ENCODE measurements at places on chromosomes 1 and 21.

GRCh38 chr1:185404907-185405568, 88.0 kb upstream of the IVNS1ABP start:
- DNase-seq = no peak
- H3K4me1 ChIP-seq = no peaks in the 10 kb centered on the region
- no peak overlapping the region for H3K4me3 ChIP-seq
- no peaks in the 10 kb centered on the region for H3K36me3 ChIP-seq

DNA sequence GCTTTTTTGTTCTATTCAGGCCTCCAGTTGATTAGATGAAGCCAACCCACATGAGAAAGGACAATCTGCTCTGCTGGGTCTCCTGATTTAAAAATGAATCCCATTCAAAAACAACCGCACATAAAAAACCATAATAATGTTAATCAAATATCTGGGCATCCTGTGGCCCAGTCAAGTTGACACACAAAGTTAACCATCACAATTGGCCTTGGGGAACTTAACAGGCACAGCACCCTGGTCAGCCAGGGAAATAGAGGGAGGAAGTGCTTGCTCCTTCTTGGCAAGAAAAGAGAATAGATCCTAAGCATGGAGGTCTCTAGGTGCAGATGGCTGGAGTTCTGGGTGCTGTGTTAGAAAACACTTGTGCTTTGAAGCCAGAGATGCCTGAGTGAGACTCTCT, 109.6 kb upstream of the OLIG2 start:
- H3K27ac ChIP-seq = no peak overlapping the region
- no peak overlapping the region for H3K4me3 ChIP-seq
- no peaks in the 10 kb centered on the region for H3K27me3 ChIP-seq
- no peak for DNase-seq
- no peaks in the 10 kb centered on the region for H3K4me1 ChIP-seq
- no peaks in the 10 kb centered on the region for H3K36me3 ChIP-seq

DNA sequence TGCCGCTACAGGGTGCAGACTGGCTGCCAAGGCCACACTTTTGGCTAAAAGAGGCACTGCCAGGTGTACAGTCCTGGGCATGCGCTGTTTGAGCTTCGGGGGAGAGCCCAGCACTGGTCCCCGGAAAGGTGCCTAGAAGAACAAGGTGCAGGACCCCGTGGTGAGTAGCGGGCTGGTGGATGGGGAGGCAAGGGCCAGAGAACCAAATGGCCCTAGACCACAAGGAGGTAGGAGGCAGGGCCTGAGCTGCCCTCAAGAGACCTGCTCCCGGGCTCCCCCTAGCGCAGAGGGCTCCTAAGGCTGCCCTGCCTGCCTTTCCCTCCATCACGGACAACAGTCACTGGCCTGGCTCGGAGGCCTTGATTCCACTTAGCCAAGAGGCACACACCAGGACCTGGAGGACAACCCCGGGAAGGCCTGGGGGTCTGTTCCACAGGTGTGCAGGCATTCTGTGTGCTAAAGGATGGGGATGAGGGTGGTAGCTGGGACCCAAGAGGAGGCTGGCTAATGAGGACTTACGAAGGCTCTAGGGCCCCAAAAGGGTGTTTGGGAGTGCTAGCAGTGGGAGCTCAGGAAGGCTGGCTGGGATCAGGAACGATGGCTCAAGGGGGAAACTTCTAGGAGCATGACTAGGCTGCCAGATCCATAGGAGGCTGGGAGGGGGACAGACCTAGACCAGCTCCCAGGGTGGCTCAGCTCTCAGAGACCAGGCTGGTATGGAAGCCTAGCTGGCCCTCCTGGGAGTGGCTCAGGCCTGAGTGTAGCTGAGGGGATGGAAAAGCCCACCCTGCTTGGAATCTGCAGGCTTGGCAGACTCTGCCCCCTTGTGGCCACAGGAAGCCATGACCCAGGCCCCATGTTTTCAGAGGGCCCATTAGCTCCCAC, 742 bp downstream of the ARTN start:
- peaks cover 45% of the 10 kb centered on the region for H3K4me1 ChIP-seq
- no peaks in the 10 kb centered on the region for H3K27me3 ChIP-seq
- no peaks in the 10 kb centered on the region for H3K36me3 ChIP-seq

GRCh38 chr1:71792264-71792663, 490.1 kb downstream of the NEGR1 start:
- no peak overlapping the region for H3K4me3 ChIP-seq
- H3K36me3 ChIP-seq = no peaks in the 10 kb centered on the region
- DNase-seq = no peak
- peaks cover 6% of the 10 kb centered on the region for H3K4me1 ChIP-seq
- H3K27me3 ChIP-seq = no peaks in the 10 kb centered on the region

GRCh38 chr1:206463911-206464310, 6.4 kb upstream of the IKBKE start:
- no peaks in the 10 kb centered on the region for H3K4me1 ChIP-seq
- no peak overlapping the region for H3K27ac ChIP-seq
- no peaks in the 10 kb centered on the region for H3K27me3 ChIP-seq
- no peak for DNase-seq

GRCh38 chr1:58904299-58905125, 120.7 kb upstream of the JUN start:
- H3K4me1 ChIP-seq = peaks cover 53% of the 10 kb centered on the region
- DNase-seq = no peak
- no peak overlapping the region for H3K4me3 ChIP-seq
- no peaks in the 10 kb centered on the region for H3K36me3 ChIP-seq
- H3K27me3 ChIP-seq = no peaks in the 10 kb centered on the region
- peak overlapping the region; percentile 99 for H3K27ac ChIP-seq

DNA sequence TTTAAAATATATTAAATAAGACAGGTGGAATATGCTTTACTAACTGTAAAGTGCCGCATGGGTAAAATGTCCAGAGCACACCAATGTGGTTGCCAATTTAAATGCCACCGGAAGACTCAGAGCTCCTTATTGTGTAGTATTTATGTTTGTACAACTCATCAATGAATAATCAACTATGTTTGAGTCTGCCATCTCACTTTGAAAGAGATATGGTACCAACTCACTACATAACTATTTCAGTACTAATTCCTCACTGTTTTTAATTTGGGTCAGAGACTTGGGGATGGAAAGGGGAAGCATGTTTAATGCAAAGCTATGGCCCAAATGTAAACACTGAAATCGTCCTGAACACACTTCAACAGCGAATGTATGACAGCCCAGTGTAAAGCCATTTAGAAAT, 144.8 kb downstream of the NR5A2 start:
- no peak overlapping the region for H3K4me3 ChIP-seq
- no peak for DNase-seq
- no peaks in the 10 kb centered on the region for H3K27me3 ChIP-seq
- no peaks in the 10 kb centered on the region for H3K36me3 ChIP-seq

GRCh38 chr1:56626546-56626945, 18.6 kb upstream of the PRKAA2 start:
- H3K27ac ChIP-seq = no peak overlapping the region
- no peaks in the 10 kb centered on the region for H3K27me3 ChIP-seq
- no peak for DNase-seq
- no peaks in the 10 kb centered on the region for H3K4me1 ChIP-seq

DNA sequence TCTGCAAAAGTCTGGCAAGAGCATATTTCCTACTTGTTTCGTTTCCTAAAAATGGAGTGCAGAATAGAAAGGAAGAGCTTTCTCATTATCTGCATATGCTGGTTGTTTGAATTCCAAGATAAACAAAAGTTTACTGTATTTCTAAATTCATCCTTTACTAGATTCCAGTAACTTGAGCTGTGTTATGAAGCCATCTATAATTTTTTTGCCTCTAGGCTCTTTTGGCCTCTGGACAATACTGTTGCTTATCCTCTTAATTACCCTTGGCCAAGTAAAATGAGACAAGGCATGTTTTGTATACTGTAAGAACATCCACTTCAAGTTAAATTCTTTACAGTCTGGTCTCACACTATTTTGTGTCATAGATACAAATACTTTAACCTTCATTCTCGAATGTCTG, 45.6 kb upstream of the HFM1 start:
- H3K27ac ChIP-seq = no peak overlapping the region
- H3K36me3 ChIP-seq = no peaks in the 10 kb centered on the region
- no peak for DNase-seq
- no peaks in the 10 kb centered on the region for H3K27me3 ChIP-seq

GRCh38 chr21:25039461-25040380, 567.6 kb downstream of the MRPL39 start:
- H3K4me1 ChIP-seq = no peaks in the 10 kb centered on the region
- no peaks in the 10 kb centered on the region for H3K36me3 ChIP-seq
- DNase-seq = no peak
- no peak overlapping the region for H3K27ac ChIP-seq

DNA sequence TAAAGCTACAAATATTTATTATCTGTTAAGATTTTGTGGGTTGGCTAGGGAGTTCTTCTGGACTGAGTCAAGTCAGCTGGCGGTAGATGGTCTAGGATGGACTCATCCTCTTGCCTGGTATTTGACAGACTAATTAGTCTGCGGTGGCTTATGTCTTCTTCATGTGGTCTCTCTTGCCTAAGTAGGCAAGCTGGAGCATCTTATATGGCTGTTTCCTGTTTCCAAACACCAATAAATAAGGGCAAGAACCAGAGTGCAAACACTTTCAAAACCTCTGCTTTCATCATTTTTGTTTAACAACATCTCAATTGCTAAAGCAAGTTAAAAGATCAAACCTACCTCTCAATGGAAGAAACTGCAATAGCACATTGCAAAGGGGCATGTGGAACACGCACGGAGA, 484.8 kb downstream of the PTPRC start:
- H3K27ac ChIP-seq = no peak overlapping the region
- no peaks in the 10 kb centered on the region for H3K36me3 ChIP-seq
- no peaks in the 10 kb centered on the region for H3K4me1 ChIP-seq
- no peak for DNase-seq
- H3K27me3 ChIP-seq = no peaks in the 10 kb centered on the region

DNA sequence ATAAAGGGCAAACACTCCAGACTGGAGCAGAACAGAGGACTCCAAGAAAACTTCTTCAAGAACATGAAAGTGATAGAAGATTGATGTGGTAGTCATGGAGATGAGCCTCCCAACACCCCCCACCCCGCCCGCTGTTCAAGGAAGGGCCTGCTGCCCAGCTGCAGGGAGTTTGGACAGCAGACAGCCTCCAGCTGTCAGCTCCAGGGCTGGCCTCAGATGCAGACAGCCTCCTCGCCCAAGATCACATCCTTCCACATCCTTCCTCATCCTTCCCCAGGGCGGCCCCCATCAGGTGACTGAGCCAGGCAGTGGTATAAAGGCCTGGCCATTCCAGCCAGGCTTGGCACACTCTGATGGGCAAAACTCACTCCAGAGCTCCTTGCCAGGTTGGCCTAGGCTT, 24.6 kb downstream of the HMGN2 start:
- H3K27me3 ChIP-seq = no peaks in the 10 kb centered on the region
- no peak for DNase-seq
- no peak overlapping the region for H3K27ac ChIP-seq
- H3K4me1 ChIP-seq = peaks cover 17% of the 10 kb centered on the region

- peak; percentile 62 for DNase-seq
- H3K36me3 ChIP-seq = no peaks in the 10 kb centered on the region
- peaks cover 23% of the 10 kb centered on the region for H3K4me1 ChIP-seq
- H3K27ac ChIP-seq = no peak overlapping the region
Observed at GRCh38 chr1:158121604-158122254, 59.0 kb upstream of the CD1D start.

GRCh38 chr1:111392460-111392945, 35.0 kb downstream of the OVGP1 start:
- H3K36me3 ChIP-seq = no peaks in the 10 kb centered on the region
- DNase-seq = no peak
- no peak overlapping the region for H3K4me3 ChIP-seq

- peaks cover 29% of the 10 kb centered on the region for H3K4me1 ChIP-seq
- no peaks in the 10 kb centered on the region for H3K36me3 ChIP-seq
- no peaks in the 10 kb centered on the region for H3K27me3 ChIP-seq
Observed at GRCh38 chr21:34546542-34546941, 34.5 kb upstream of the KCNE1 start.

GRCh38 chr1:8016210-8016894, 9.8 kb downstream of the ERRFI1 start:
- no peak for DNase-seq
- peak overlapping the region; percentile 100 for H3K27ac ChIP-seq
- H3K36me3 ChIP-seq = peaks cover 23% of the 10 kb centered on the region
- no peaks in the 10 kb centered on the region for H3K27me3 ChIP-seq

- H3K27ac ChIP-seq = no peak overlapping the region
- no peak overlapping the region for H3K4me3 ChIP-seq
- H3K4me1 ChIP-seq = peaks cover 2% of the 10 kb centered on the region
- H3K27me3 ChIP-seq = no peaks in the 10 kb centered on the region
- H3K36me3 ChIP-seq = no peaks in the 10 kb centered on the region
Observed at GRCh38 chr1:147586414-147586813, 45.1 kb downstream of the BCL9 start.

- H3K36me3 ChIP-seq = no peaks in the 10 kb centered on the region
- H3K4me1 ChIP-seq = no peaks in the 10 kb centered on the region
- H3K4me3 ChIP-seq = no peak overlapping the region
- DNase-seq = no peak
- no peak overlapping the region for H3K27ac ChIP-seq
- H3K27me3 ChIP-seq = no peaks in the 10 kb centered on the region
Observed at GRCh38 chr1:116514708-116515525, 55.9 kb downstream of the CD58 start.

DNA sequence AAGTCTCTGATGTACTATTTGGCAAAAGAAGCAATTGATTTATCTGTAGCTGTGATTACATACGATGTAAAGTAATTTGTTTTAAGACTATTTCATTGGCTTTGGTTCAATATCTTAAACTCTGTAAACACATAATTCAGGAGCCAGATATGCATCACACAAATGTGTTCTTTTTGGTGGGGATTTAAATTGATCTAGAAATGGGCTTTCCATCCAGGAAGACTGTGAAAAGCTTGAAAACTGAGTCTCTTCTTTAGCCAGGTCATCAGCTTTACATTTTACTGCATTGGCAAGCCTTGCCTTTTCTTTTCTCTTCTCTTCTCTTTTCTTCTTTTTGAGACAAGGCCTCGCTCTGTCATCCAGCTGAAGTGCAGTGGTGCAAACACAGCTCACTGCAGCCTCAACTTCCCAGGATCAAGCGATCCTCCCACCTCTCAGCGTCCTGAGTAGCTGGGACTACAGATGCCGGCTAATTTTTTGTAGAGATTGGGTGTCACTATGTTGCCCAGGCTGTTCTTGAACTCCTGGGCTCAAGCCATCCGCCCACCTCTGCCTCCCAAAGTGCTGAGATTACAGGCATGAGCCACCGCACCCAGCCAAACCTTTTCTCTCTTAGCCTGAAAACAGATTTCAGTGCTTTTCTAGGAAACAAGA, 1.4 kb downstream of the RCAN3 start:
- H3K27ac ChIP-seq = peak overlapping the region; percentile 95
- H3K27me3 ChIP-seq = no peaks in the 10 kb centered on the region
- H3K36me3 ChIP-seq = no peaks in the 10 kb centered on the region
- no peak for DNase-seq
- H3K4me1 ChIP-seq = peaks cover 53% of the 10 kb centered on the region

- no peak overlapping the region for H3K27ac ChIP-seq
- H3K36me3 ChIP-seq = no peaks in the 10 kb centered on the region
- no peak overlapping the region for H3K4me3 ChIP-seq
- no peak for DNase-seq
- H3K4me1 ChIP-seq = no peaks in the 10 kb centered on the region
Observed at GRCh38 chr1:102107441-102107840, 110.7 kb upstream of the OLFM3 start.

- H3K36me3 ChIP-seq = no peaks in the 10 kb centered on the region
- no peak overlapping the region for H3K4me3 ChIP-seq
- peaks cover 42% of the 10 kb centered on the region for H3K4me1 ChIP-seq
- no peak overlapping the region for H3K27ac ChIP-seq
- no peak for DNase-seq
- no peaks in the 10 kb centered on the region for H3K27me3 ChIP-seq
Observed at GRCh38 chr1:52007215-52008002, 16.9 kb upstream of the RAB3B start.

GRCh38 chr1:112524986-112525385, 16.2 kb downstream of the WNT2B start:
- H3K4me3 ChIP-seq = no peak overlapping the region
- H3K27ac ChIP-seq = no peak overlapping the region
- peaks cover 2% of the 10 kb centered on the region for H3K36me3 ChIP-seq
- H3K27me3 ChIP-seq = no peaks in the 10 kb centered on the region

Data from body of pancreas (tissue), 4 donors.